RPMI8226 (cell line): ENCODE measurements at places on chromosomes 3 and 15.

DNA sequence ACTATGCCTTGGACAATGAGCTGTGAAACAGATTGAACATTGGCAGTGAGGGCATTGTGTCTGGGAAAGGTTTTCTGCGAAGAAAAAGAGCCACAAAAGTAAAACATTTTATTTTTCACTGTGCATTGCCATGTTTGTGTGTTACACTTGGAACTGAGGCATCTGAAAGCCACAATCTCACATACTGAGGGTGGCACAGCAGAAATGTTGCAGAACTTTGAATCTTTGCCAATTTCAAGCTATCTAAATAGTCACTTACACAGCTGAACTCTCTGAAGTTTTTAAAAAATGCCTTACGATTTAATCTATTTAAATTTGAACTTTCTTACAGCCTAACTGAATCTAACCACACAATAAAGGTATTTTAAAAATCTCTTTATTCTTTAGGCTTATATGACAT lies 154.1 kb upstream of the GRM7 start:
- peak; percentile 10 for DNase-seq

DNA sequence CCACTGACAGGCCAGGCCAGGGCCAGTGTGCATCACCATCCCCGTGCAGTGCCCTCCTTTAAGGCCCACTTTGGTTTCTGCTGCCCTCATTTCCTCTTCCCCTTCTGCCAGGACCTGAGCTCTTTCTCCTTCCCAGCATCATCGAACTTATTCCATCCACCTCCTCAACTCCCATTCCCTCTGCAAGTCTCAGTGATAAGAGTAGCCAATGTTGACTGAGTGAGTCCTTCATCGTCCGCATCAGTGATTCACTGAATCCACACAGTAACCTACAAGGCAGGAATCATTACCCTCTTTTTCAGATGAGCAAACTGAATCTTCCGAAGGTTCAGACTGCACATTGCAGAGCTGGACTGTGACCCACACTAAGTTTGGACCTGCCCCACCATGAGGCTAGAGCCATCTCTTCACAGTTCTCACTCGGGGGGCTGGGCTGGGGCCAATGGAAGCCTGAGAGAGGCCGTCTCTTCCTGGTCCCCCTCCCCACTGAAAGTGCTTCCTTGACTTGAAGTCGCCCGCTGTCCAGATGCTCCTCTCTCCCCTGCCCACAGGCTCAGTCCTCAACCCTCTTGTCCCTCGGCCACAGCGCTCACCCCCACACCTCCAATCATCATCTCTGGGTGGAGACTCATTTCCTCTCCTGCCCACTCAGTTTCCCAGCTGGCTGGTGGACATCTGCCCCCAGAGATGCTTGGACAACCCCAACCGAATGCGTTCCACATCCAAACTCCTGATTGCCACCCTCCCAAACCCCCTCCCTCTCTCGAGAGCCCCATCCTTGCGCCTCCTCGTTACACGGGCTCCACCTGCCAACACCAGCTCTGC lies 15.2 kb upstream of the ANPEP start:
- no peak for DNase-seq

DNA sequence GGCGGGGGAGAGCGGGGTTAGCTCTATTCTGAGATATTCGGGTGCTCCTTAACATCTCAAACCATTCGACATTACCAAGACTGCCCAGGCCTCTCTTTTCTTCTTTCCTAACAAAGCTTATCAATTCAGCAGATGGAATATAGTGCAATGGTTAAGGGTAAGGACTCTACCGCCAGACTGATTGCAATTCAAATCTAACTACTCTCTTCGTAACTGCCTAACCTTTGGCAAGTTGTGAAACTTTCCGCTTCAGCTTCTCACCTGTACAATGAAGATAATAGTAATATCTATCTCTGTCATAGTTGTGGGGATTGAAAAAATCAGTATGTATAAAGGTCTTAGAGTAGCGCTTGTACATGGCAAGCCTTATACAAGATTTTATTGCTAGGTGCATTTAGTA lies 972 bp downstream of the UBA5 start:
- no peak for DNase-seq

- no peak for DNase-seq
Measured at GRCh38 chr15:93837450-93837849, 393.9 kb upstream of the MCTP2 start.

GRCh38 chr3:46361408-46362283 lies 7.7 kb downstream of the CCR2 start:
- DNase-seq = peak; percentile 82

DNA sequence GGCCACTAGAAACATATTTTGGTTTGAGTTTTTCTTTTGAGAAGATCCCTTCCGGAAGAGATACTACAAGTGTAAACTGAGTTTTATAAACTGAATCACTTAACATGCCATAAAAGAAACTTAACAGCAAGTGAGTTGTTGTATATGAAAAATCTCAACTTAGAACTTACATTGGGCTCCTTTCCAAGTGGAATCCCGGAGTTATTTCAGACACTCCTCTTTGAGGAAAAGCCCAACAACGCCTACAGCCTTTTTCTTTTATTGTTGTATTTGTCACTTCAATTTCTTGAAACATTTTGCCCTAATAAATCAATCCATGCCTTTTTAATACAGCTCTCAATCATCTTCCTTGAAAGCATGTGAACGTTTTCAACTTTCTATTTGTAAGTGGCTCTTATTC lies 137.3 kb downstream of the FEZF2 start:
- DNase-seq = no peak

- DNase-seq = no peak
Measured at GRCh38 chr3:45145681-45146614, at the start of gene CDCP1. TSS of gene CDCP1 (minus strand) at chr3:45146378. CDS start at chr3:45146287, 91 bp downstream.

GRCh38 chr3:151620071-151620470 lies 113.7 kb upstream of the AADACL2 start:
- DNase-seq = no peak

GRCh38 chr3:120622870-120623726 lies 27.0 kb downstream of the NDUFB4 start:
- DNase-seq = peak; percentile 46

DNA sequence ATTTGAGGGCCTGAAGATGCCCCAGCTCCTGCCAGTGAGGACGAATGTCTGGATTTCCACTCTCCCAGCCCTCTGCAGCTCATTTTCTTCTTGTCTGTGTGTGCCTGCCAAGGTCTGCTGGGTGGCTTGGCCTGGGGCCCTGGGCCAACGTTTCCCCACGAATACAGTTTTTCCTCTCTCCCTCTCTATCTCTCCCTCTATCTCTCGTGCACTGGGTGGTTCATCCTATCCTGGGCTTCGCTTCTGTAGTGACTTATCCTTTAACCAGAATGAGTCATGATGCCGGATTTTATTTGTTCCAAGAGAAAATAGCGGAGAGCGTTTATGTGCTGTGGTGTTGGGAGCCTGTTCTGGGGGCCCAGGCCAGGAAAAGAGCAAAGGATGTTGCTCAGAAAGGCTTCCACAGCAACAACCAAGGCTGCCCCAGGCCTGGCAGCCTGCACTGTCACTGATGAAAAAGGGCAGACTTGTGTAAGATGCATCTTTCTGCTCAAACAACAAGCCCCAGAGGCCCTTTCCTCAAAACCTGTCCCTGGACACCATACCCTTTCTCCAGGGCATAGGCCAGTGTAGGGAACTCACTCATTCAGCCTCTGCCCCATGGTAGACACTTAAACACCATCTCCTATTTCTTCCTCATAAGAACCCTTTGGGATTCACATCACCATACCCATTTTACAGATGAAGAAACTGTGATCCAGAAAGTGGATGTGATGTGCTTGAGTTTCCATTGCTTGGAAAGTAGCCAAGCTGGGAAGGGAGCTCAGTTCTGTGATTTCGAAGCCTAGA lies 47.3 kb downstream of the ITGA11 start:
- DNase-seq = no peak

DNA sequence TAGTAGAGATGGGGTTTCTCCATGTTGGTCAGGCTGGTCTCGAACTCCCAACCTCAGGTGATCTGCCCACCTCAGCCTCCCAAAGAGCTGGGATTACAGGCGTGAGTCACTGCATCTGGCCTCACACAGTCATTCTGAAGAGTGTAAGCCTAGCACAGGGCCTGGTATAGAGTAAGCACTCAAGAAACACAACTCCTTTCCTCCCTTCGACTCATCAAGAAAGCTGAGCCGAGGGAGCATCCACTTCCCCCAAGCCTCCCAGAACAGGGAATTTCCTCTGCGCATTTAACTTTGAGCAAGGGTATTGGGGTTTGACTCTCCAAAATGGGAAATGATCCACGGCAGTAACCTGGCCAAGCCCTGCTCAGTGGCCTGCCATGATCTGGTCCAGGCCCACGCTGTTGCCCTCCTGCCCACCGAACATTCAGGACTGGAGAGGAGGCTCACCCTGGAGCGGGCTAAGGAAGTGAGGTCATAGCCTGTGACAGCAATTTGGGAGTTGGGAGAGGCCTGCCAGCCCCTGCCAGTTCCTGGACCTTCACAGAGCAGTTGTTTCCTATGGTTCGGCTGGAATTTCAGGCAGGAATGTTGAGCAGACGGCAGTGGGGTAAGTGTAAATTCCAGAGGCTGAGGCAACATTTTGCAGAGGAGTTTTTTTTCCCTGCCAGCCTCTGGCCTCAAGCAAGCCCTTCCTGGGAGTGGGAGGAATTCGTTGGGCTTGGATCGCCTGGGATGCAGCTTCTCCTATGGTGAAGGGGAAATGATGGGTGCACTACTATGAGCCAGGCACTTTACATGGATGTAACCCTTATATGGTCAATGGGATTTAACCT lies 21.2 kb upstream of the SMAD3 start:
- no peak for DNase-seq

GRCh38 chr3:101825904-101826445 lies 23.3 kb upstream of the NFKBIZ start:
- DNase-seq = no peak

GRCh38 chr3:172201136-172201869 lies 161.9 kb downstream of the FNDC3B start:
- DNase-seq = peak; percentile 17
